ENCODE measurements at places on chromosomes 3 and 15.

DNA sequence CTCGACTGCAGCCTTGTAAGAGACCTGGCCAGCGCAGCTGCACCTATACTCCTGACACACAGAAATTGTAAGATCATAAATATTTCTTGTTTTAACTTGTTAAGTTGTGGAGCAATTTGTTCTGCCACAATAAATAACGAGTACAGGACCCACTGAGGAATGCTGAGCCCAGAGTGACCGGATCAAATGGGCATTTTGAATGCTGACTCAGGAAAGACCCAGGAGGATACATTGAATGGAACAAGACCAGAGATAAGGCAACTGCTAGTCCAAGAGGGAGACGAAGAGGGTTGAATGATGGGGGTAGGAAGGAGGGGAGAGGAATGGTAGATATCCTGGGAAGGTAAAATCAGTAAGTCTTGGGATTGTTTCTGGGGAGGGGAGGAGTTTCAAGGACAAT is 8.9 kb upstream of the C3orf70 start:
- DNase-seq, result no peak

DNA sequence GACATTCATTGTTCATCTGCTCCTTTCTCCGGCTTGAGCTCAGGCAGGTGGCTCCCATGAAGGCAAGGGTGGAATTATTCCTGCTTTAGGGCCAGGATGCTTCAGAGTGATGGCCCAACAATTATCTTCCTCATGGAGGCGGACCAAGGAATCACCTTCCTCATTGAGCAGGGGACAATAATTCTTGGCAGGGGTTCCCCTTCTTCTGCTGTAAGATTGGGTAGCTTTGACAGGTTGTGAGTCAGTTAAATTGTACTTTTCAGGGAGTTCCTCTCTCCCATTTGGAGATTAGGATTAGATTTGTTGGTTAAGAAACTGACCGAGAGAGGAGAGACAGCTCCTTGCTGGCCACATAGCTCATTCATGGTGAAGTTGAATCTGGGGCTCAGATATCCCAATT is 31.4 kb upstream of the CD47 start:
- no peak for DNase-seq

DNA sequence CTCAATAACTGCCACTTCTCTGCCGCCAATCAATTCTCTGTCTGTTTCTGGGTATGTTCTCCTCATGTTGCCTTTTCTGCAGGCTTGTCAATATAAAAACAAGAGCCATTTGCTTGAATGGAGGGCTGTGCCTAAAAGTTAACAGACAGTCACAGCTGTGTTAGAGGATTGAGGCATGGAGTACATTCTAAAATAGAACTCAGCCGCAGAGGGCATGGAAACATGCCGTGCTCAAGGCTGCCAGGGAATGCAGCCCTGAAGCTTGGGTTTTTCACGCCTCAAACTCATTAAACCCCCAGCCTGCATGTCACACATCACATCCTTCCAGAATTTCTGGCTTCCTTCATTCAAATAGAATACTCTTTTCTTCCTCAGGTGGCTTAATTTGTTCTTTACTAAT is 166.6 kb downstream of the TPRG1 start:
- no peak for DNase-seq

- no peak for DNase-seq
Observed at GRCh38 chr3:74049444-74049843, 424.7 kb upstream of the PDZRN3 start.

GRCh38 chr15:98143116-98143515 is 182.6 kb downstream of the ARRDC4 start:
- DNase-seq, result no peak

GRCh38 chr3:194101592-194102432 is 34.1 kb upstream of the HES1 start:
- DNase-seq, result no peak

DNA sequence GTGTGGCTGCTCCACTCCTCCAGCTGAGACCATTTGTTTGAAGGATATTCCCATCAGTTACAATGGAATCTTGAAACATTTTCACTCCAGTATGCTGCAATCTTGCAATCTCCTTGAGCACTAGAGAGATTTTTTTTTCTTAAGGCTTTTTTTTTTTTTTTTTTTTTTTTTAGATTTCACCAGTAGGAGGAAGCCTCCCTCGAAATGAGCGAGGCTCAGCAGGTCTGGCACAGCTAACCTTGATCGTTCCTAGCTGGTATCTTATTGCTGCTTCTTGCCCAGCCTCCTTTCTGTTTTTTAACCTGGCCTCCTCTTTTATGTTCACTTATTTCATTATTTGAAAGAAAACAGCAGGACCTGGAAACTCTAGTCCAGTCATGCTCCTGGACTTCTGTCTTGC is 48.1 kb downstream of the RAP2B start:
- DNase-seq, result peak; percentile 23

- DNase-seq, result peak; percentile 82
Observed at GRCh38 chr3:113249111-113249510, 37.8 kb downstream of the BOC start.

DNA sequence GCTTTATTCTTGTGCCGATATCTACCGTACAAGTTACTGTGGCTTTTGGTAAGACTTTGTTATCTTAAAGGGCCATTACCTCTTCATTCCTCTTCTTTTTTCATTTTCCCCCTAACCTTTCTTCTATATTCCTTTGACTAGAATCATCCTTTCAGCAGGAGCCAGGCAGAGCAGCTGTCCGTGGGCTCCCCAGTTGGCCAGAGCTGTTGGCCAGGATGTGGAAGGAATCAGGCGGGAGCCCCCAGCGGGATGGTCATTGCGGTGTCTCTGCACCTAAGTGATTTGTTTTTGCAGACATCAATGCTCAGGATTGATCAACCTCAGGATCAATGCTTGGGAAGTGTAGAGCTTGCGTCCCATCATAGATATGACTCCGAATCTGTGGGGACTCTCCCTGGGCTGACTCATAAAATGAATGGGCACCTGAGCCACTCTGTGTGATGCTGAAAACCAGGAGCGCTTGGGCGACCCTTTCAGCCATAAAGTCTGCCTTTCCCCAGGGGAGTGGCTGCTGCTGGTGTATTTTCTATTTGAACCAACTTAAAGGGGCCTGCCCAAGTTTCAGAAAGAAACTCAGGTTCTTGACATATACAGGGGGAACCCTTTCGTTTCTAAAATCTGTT is 21.7 kb downstream of the APBA2 start:
- no peak for DNase-seq

DNA sequence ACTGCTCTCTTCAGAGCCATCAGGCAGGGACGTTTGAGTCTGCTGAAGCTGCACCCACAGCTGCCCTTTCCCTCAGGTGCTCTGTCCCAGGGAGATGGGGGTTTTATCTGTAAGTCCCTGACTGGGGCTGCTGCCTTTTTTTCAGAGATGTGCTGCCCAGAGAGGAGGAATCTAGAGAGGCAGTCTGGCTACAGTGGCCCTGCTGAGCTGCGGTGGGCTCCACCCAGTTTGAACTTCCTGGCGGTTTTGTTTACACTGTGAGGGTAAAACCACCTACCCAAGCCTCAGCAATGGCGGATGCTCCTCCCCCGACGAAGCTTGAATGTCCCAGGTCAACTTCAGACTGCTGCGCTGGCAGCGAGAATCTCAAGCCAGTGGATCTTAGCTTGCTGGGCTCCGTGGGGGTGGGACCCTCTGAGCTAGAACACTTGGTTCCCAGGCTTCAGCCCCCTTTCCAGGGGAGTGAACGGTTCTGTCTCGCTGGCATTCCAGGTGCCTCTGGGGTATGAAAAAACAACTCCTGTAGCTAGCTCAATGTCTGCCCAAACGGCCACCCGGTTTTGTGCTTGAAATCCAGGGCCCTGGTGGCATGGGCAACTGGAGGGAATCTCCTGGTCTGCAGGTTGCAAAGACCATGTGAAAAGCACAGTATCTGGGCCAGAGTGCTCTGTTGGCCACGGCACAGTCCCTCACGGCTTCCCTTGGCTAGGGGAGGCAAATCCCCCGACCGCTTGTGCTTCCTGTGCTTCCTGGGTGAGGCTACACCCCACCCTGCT is 21.1 kb upstream of the ST6GAL1 start:
- peak; percentile 13 for DNase-seq

DNA sequence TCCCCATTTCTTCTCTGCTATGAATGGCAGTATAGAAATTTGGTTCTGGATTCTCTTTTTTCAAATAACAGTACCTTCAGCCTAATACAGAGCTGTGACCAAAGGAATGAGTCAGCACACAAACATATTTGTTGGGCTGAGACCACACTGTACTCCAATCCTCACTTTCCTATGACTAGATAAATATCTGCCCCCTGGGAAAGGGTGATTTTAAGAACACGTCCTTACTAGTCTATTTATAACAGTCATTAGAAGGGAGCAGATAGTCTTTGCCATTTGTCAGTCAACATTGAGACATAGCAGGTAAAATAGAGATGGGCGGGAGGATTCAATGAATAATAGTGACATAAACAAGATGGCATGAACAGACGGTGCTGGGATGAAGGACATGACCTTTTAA is 461.3 kb downstream of the MCTP2 start:
- no peak for DNase-seq

DNA sequence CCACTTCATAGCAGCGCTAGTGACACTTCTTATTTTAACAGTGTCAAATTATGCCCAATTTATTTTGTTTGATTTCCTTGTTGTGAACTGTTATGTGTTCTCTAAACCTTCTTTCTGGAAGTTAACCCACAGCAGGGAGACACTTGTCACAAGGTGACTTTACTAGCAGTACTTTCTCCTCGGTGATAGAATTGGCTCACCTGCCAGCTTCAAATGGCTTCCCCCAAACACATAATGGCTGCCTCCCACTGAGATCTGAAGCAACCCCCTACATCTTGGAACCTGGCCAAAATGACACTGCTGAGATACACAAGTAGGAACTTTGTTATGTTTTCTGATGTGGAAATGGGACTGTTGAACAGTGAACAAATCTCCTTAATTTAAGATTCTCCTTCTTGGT is 238.8 kb upstream of the DPH6 start:
- DNase-seq, result peak; percentile 3

DNA sequence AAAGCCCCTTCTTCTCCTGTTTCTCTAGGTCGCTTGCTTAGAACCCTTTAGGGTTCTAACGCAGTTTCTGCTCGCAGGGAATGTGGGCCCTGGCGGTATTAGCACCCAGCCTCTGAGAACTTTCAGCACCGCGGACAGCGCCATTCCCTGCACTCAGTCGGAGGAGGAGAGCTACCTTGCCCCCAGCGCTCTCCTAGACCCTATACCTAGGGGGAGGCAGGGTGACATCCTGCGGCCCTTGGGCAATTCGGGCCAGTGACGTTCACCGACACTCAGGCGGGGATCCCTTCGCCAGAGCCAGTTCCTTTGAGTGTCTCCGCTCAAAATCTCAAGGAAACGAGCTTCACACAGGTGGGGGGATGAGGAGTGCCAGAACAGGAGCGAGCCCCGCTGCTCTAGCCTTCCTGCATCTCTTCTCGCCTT is 1.3 kb downstream of the SLC7A14 start:
- DNase-seq, result peak; percentile 74

DNA sequence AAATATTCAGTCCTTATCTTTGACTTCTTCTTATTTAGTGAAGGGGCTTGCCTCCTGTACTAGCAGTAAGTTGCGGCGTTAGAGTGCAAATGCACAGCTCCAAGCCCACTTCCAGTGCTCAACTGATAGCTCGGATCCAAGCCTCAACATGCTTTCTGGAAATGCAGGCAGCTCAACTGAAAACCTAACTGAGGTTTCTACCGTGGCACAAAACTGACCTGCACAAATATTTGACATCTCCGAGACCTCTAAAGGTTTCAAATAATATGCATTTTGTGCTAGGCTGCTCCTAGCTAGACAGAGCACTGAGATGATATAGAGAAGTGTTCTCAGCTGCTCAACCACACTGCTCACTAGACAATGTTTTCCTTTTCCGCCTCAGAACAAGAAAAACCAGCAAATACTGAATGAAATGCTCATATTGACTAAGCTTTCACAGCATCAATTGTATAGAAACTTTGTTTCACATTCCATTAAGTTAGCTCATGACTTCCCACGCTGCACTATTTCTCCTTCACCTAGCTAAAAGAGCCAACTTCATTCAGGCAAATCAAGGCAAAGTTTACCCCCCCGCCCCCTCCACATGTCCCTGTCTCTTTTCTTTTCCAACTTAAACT is 822 bp downstream of the ZNF385D start:
- peak; percentile 57 for DNase-seq

GRCh38 chr3:115680803-115681345 is 57.6 kb downstream of the GAP43 start:
- peak; percentile 30 for DNase-seq

GRCh38 chr15:68315035-68315434 is 37.5 kb downstream of the FEM1B start:
- DNase-seq, result no peak

DNA sequence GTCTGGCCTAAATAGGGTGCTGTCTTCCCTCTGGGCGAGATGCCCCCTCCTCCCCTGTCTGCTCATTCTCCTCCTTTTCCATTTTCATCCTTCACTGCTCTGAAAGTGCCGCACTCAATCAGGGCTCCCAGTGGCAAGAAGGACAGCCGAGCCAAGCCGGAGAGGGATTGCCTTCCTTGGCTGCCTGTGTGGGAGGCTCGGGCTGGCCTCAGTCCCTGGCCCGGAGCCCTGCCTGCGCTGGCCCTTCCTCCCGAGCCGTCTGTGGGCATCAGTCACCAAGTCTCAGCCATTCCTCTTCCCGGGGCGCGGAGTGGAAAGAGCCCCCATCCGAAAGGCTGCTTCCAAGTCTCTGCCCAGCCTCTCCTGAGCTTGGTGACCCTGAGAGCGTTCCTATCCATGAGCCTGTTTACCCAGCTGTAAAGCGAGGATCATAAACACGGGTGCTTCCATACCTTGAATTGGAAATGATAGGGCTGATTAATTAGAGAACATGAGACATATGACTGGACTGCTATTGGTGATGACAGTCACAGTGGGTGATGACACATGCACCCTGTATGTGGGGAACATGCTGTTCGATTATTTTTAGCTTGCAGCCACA is 59.1 kb upstream of the TLE3 start:
- peak; percentile 56 for DNase-seq

DNA sequence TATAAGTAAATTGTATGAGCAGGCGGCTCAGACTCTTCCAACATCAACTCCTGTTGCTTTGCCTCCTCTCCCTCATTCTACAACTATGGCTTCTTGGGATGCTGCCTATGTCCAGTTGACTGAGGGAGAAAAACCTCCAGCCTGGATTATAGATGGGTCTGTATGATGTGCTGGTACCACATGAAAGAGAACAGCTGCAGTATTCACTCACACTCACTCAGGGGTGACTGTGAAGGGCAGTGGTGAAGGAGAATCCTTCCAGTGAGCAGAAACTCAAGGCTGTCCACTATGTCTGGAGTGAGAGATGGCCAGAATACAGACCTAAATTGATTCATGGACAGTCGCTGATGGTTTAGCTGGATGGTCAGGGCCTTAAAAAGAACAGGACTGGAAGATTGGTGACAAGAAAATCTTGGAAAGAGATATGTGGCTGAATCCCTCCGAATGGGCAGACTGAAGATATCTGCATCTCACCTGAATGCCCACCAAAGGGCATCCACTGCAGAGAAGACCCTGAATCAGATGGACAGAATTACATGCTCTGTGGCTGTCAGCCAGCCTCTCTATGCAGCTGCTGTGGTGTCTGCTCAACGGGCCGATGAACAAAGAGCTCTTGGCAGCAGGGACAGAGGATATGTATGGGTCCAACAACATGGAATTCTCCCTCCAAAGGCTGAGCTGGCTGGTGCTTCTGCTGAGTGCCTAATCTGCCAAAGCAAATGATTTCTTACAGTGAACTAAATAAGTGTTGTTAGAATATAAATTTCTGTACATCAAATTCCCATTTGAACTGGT is 1.9 kb upstream of the BCL2L10 start:
- no peak for DNase-seq

Data from fibroblast of skin of scalp (primary cell).